ENCODE measurements at places on chromosomes 12 and 14.
A peak's percentile ranks its signal among the peaks of the same experiment; 100 is the strongest.

- peak; percentile 23 for DNase-seq
Measured at GRCh38 chr12:107318806-107319532, 225.6 kb upstream of the CRY1 start.

- no peak for DNase-seq
Measured at GRCh38 chr14:32205984-32206383, 2.9 kb upstream of the RNU6-8 start.

DNA sequence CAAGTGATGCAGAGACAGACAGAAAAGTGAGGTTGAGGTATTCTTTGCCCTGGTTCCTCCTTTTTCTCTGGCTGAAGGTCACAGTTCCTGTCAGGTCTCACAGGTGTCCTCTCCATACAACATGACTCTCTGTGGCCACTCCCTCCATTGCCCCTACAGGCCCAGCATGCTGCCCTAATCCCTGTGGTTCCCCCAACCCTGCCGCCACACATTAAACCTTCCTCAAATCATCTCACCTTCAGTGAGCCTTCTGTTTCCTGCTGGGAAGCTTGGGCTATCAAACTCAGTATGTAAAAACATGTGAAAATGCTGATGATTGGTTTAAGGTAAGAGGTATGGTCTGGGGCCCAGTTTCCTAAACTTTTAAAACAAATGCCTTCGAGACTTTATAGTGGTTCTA, 159.0 kb upstream of the E2F7 start:
- DNase-seq = no peak

DNA sequence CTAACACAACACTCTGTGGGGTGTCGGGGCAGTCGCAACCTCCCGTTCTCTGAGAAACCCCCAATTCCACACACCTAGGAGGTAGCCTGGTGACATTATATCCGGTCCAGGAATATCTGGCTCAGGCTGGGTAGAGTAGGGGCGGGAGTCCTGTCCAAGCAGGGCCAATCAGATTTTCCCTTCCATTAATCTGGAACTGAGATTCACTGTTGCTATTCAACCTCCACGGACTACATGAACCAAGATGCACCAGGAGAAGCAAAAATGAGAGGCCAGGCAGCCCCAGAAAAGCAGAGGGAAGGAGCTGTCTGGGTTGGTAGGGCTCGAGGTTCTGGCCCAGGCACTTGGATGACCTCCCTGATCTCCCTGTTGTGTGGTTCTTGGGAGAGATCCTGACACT, 51.0 kb downstream of the NINJ2 start:
- no peak for DNase-seq

Measured in activated CD4-positive, alpha-beta T cell treated with anti-CD3 and anti-CD28 coated beads, Interleukin-2, amount 10 ng/mL, durations not matched to agents 7 days and 5 days (primary cell).